ENCODE measurements at places on chromosomes 12 and 14.

DNA sequence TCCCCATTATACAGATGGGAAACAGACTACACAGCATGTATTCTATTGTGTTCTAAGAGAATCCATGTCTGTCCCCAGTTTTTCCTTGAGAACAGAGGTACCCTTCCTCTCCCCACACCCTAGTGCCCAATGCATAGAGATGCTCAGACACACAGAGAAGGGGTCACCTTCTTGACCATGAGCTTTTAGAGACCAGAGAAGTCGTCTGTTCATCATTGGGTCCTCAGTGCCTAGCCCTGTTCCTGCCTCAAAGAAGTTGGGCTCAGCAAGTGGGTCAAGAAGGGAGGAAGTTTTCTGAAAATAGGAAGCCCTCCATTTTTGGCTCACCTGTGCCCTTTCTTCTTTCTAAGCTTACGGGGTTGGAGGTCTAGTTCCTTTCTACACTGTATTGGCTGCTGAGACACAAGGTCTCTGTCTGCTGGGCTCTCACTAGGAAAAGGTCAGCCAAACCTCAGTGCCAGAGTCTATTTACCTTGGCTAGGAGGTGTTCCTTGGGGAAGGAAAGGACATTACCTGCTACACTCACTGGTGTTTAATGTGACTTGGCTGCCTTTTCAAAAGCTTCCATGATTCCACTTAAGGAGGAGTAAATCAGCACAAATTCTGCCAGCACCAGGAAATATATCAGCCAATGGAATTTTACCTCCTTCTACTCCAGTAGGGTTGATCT is 198.5 kb upstream of the PWP1 start:
- no peak for DNase-seq

DNA sequence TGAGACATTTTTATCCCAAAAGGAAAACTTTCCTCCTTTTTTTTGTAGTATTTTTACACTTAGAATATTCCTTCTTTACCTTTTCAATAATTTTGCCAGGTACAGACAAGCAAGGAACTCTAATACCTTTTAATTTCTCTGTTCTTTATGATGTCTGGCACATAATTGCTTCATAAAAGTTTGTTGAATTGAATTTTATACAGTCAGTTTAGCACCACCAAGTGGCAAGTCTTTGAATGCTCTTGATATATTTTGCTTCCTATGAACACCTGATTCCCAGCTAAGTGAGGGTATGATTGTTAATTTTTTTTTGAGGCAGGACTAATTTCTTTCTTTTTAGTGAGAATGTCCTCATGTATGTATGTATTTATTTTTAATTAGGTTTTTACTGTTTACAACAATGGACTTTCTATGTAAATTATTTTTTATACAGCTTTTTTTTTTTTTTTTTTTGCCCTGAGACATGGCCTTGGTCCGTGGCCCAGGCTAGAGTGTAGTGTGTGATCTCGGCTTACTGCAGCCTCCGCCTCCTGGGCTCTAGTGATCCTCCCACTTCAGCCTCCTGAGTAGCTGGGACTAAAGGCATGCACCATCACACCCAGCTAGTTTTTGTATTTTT is 6.9 kb downstream of the TBC1D15 start:
- peak; percentile 43 for DNase-seq

GRCh38 chr12:126219139-126219538 is 1153.9 kb downstream of the AACS start:
- no peak for DNase-seq

GRCh38 chr14:33273978-33274377 is 335.3 kb downstream of the NPAS3 start:
- no peak for DNase-seq

- DNase-seq, result no peak
Observed at GRCh38 chr12:116726694-116727093, 11.2 kb downstream of the SPRING1 start.

GRCh38 chr14:103050935-103051334 is 6.4 kb downstream of the CDC42BPB start:
- DNase-seq, result no peak

DNA sequence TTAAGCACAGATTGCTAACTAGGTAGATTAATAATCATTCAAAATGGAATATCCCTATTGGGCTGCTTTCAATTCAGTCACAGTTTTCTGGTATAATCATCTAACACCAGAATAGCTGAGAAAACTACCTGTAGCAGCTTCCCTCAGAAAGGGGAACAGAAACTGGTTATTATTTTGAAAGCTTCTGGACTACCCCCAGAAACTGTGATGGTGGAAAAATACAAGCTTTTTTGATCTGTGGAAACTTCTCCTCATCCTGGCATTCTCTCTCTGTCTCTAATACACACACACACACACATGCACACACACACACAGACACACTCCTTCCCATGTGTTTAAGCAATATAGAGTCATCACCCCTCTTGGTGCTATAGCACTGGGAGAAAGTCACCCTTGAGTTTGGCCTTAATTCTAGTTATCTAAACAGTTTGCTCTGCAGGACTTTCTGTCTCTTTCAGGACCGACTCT is 251.5 kb upstream of the LMO3 start:
- no peak for DNase-seq

- DNase-seq, result no peak
Observed at GRCh38 chr12:64097366-64098105, 124.6 kb downstream of the KICS2 start.

GRCh38 chr12:63963868-63964267 is 119.4 kb downstream of the SRGAP1 start:
- DNase-seq, result no peak

DNA sequence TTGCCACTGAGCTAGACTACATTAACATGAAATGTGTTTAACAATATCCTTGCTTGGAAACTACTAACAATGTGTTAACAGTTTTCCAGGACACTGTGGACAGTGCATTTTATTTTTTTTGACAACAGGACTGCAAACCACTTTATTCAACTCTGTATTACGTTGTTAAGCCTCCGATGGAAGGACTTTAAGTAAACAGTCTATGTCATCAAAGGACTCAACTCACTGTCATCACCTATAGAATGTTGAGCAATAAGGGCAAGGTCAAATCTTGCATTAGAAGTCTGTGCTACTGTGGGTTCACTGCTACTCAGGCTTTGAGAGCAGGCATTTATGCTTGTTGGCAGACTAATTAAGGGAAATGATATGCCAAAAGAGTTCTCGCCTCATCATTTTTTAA is 483.7 kb downstream of the FLRT2 start:
- DNase-seq, result no peak

GRCh38 chr12:67354322-67354721 is 85.2 kb downstream of the CAND1 start:
- DNase-seq, result no peak

GRCh38 chr14:73637830-73638229 is 7.0 kb upstream of the DNAL1 start:
- no peak for DNase-seq

DNA sequence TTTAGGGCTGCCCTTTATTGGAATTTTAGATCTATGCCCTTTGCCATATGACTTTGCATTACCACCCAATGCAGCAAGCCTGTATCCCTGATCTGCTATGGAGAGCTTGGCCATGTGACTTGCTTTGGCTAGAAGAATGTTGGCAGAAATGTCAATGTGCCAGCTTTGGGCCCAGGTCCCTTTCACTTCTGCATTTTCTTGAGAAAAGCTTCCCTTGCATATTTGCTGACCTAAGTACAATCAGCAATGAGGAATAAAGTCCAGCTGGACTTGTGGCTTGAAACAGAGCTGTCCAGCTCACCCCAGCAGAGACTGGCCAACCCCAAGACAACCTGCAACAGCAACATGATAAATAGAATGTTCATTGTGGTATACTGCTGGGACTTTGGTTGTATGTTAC is 135.9 kb downstream of the PAH start:
- no peak for DNase-seq

DNA sequence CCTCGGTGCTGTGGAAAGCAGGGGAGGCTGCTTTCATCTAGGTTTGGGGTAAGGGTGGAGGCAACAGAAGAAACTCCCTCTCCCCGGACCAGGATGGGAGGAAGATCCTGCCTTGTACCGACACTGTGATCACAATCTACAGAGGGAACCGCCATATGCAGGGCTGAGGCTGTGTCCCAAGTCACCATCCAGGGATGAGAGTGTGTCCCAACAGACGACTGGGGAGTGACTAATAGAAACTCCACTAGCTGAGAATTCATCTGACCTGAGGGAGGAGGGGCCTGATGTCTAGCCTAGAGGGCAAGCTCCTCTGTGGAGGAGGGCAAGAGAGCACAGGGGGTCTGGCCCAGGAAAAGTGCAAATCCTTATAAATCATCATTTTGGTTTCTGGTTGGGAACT is 172.4 kb downstream of the CALM1 start:
- DNase-seq, result no peak

GRCh38 chr12:43951286-43951685 is 115.4 kb downstream of the TMEM117 start:
- DNase-seq, result no peak

DNA sequence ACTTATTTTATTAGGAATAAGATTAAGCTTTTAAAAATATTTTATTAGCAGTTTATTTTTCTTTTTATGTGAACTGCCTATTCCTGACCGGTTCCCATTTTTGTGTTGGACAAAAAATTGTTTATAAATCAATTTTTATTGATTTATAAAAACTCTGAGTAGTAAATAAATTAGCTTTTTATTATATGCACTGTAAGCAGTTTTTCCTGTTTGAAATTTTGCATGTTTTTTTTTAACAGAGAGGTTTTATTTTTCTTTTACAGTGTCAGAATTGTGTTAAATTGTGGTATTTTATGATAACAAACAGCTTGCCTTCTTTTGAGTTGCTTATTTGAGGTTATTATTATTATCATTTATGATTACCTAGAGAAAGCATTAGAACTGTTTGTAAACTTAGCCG is 68.1 kb downstream of the FOXA1 start:
- DNase-seq, result no peak

- no peak for DNase-seq
Observed at GRCh38 chr12:92552412-92553108, 150.2 kb upstream of the PLEKHG7 start.

Data from CD4-positive, alpha-beta T cell treated with Interleukin-2 at 100 ng/mL for 4 hours (primary cell).